H1 (cell line): ENCODE measurements at places on chromosomes 3 and 15.

GRCh38 chr3:151015767-151016477 is 43.4 kb upstream of the CLRN1 start:
- DNase-seq = no peak

- DNase-seq = peak; percentile 41
Observed at GRCh38 chr3:61645148-61645547, 83.8 kb downstream of the PTPRG start.

- DNase-seq = peak; percentile 36
Observed at GRCh38 chr3:146160964-146161662, at the start of gene PLOD2. TSS of gene PLOD2 (minus strand) at chr3:146161184. CDS start at chr3:146160989, 195 bp downstream.

DNA sequence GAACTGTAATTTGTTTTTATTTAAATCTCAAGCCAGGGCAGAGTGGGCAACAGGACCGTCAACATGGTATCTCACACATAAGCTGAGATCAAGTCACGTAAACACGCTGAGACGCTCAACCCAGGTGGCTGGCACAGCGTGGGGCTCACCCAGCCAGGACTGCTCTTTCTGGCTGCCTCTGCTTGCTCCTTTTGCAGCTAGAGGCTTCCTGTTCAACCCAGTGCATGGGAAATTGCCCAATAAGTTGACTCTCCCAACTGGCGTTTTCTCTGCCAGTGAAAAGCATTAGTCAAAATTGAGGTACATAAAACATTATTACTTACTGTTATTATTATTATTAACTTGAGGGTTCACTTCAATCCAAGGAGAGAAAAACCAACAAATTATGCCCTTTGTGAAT is 398.1 kb downstream of the NR2F2 start:
- DNase-seq = no peak

DNA sequence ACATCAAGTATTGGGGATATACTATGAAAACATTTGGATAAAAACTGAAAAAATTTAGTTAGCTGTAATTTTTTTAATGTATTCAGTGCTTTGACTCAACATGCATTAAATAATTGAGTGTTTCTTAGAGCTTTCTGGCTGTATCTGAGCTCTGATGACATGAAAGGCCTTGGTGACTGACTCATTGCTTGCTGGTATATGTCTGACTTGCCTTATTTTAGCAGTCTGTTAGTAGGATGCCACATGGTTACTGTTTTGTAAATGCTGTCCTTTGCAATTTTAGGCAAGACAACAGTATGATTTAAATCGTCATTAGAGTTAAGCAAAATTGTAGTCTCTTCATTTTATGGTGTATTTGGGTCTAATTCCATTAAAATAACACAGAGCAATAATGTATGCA is 199.2 kb downstream of the GHSR start:
- no peak for DNase-seq

GRCh38 chr3:174777813-174778212 is 81.3 kb upstream of the NAALADL2 start:
- no peak for DNase-seq

GRCh38 chr3:119352034-119352609 is 57.9 kb downstream of the ARHGAP31 start:
- no peak for DNase-seq

DNA sequence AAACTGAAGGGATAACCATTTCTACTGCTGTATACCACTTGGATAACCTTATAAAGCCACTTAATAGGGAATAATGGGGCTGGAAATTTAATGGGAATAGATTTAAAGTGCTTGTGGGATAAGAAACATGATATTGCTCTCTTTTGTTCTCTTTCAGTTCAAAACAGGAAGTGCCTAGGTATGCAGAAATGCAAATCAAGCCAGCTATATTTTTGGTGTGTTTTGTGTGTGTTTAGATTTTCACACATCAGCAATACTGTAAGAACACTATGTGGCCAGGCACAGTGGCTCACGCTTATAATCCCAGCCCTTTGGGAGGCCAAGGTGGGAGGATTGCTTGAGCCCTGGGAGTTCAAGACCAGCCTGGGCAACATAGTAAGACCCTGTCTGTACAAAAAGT is 442.3 kb upstream of the TPRG1 start:
- no peak for DNase-seq

DNA sequence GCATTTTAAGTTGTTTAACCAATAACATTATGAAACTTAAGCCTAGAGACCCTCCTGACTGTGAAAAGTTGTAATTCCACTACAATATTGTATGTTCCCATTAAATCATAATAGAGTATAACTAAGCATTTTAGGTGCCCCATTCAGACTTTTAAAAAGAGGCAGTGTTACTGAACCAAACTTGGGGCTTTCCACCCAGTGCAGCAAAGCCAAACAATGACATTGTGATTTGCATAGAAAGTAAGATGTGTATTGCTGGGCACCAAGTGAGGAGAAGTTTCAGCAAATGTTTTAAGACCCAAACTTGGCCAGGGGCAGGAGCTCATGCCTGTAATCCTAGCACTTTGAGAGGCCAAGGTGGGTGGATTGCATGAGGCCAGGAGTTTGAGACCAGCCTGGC is 706.2 kb downstream of the GRM7 start:
- no peak for DNase-seq

- DNase-seq = no peak
Observed at GRCh38 chr3:111923095-111923771, 55.6 kb upstream of the ABHD10 start.

DNA sequence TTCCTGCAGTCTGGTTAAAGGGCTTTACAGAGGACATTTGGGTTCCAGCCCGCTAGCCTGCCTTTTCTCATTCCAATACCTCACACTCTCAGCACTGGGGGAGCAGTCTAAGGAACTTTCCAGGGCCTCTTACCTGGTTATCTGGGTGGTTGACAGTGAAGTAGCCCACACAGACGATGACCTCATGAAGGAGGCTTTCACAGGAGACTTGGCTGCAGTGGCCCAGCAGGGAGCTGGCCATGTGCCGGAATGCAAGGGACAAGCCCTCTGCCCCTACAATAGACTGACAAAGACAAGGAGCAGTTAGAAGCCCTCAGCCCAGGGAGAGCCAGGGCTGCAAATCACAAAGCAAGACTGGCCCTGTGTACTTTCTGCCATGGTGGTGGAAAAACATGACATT is 39.5 kb downstream of the ISL2 start:
- peak; percentile 7 for DNase-seq

DNA sequence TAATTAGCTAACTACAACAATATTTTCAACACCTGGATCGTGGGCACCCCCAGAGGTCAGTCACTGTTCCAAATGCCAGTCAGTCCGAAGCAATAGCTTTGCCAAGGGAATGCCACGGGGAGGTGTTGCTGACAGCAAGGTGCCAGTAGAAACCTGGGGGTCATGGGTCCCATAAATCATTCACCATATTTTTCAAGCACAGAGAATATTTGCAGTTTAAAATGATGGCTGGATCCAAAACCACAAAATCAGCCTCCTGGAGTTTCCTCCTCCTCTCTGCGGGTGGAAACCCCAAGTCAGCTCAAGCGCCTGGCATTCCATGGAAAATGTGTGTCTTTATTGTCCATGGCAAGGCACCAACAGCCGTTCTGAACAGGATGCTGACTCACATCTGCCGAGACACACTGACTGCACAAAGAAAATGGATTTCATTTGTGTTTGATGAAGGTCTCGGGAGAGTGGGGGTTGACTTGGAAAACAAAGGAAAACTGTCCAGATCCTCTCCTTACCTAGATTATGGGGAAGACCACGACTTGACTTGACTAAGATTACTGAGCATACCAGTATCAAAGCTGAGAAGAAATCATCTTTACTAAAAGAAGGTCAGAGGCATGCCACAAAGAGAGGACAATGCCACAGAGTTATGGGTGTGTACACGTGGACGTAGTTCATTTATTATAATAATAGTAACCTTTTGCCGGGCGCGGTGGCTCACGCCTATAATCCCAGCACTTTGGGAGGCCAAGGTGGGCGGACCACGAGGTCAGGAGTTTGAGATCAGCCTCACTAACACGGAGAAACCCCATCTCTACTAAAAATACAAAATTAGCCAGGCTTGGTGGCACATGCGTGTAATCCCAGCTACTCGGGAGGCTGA is 26.4 kb downstream of the ANXA2 start:
- no peak for DNase-seq

DNA sequence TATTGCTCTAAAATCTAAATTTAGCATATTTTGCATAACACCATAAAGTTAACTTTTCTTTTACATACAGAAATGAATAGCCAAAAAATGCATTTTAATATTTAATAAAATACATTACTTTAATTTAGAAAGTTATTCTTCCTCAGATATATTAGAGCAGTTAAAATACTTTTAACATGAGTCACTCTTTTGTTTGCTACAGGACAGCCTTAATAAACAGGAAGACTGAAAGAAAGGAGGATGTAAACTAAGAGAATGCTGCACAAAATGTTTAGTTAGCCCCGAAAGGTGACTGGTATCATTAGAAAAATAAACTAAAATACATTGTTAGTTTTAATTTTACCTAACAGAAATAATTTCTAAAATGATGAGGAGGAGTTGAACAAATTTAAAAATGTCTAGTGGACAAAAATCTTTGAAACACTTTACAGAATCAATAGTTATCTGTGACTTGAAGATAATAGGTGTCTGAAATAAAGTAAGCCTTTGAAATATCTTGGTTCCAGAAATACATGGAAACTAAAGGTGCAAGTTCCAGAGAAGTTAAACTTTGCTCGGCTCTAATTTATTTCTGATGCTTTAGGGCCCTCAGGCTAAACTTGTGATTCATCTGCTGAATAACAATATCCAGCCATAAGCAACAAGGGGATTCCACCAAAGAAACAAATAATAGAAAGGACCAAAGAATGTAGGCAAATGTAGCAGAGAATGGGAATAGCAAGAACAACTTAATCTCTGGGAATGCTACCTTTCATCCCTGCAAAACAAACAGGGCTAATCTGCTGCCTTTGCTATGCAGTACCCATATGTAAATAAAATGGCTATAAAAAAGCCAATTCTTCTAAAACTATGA is 138.3 kb upstream of the UBP1 start:
- no peak for DNase-seq

GRCh38 chr3:7074217-7074616 is 213.3 kb downstream of the GRM7 start:
- no peak for DNase-seq

- DNase-seq = no peak
Observed at GRCh38 chr3:143190101-143190500, 70.5 kb downstream of the CHST2 start.

GRCh38 chr15:75036212-75036616 is 12.8 kb downstream of the PPCDC start:
- DNase-seq = peak; percentile 64

DNA sequence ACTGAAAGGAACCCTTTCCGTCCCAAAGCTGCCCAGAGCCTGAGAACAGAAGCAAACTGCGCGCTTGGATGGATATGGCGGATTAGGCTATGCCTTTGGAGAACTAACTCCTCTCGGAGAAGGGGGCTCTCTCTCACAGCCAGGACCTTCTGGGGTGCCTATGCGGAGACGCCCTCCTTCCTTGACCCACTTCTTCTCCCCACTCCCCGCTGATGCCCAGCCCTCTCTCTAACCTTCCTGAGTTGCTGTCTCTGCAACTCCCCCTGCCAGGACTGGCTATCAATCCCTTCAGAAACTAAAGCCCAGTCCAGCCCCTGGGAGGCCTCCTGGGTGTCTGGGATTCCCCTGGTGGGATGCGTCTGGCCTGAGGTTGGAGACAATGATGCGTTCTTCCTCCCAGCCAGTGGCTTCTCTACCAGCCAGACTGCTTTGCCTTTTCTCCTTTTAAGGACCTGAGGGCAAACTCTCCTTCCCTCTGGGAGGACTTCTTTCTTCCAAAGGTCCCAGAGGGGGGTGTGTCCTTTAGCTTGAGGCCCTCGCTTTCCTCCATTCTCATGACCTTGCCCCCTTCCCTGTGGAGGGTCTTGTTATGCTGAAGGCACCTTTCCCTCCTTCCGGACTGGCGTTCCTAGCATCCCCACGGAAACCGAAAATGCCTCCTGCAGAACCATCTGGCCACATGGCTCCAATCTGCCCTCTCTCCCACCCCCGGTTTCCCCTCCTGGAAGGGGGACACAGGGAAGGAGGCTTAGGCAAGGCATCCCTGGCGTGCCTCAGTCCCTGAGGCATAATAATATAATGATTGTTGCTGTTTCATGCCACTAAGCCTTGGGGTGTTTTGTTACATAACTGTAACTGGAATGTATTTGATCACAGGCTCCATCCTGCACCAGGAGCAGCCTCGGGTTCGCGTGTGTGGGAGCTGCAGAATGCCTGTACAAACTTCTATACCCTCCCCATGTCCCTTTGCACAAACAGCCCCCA is 63.4 kb upstream of the C15orf39 start:
- DNase-seq = no peak

GRCh38 chr3:175585898-175586297 is 726.8 kb downstream of the NAALADL2 start:
- no peak for DNase-seq

DNA sequence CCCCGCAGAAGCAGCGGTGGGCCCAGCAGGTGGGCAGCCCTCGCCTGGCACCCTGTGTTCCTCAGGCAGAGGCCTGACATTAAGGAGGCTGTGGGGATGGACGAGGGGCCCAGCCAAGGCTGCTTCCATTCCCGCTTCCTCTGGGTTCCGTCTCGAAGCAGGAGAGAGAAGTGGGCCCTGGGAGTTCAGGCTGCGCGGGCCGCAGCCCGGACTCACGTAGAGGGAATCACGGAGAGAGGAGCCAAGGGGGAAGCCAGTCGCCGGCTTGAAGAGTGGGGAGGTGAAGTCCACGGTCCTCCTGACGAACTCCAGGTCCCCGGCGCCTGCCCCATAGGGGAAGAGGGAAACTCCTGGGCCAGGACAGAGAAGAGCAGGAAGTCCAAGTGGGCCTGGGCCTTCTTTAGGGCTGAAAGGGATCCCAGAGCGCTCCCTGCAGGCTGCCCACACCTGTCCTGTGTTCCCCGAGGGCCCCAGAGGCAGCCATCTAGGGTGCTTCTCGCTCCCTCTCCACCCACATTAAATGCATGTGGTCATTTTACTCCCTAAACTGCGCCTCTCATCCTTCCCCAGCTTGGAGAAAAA is 37.7 kb downstream of the MUC4 start:
- DNase-seq = no peak

GRCh38 chr3:143016321-143016972 is 15.1 kb downstream of the U2SURP start:
- DNase-seq = no peak

DNA sequence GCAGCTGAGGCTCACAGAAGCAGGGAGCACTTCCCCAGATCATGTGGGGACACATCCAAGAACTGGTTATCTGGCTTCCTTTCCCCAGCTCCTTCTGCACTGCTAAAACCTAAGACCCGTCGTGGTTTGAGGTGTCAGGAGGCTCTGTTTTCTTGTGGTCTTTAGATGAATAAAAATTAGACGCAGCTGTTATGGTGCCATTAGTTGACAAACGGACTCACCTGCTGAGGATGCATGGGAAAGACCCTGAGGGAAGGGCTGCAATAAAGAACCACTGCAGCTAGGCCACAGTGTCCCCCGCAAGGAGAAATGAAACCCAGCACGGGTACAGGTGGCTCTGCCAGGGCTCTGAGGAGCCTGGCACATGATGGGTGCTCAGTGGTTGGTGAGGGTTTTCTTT is 99.4 kb downstream of the IQSEC1 start:
- DNase-seq = no peak

- no peak for DNase-seq
Observed at GRCh38 chr3:146783446-146783845, 178.3 kb upstream of the PLSCR5 start.

GRCh38 chr15:48147358-48147757 is 26.6 kb downstream of the SLC24A5 start:
- DNase-seq = no peak

GRCh38 chr3:135982922-135983581 is 17.5 kb downstream of the PPP2R3A start:
- no peak for DNase-seq
